ENCODE measurements at places on chromosomes 11 and 22. TPM values are rescaled to one million over a fixed set of nuclear protein-coding genes. Genes with fewer than 3 reads are reported as not detected.

- no peak for DNase-seq
Observed at GRCh38 chr11:69209038-69209350, 53.3 kb downstream of the SMIM38 start.

DNA sequence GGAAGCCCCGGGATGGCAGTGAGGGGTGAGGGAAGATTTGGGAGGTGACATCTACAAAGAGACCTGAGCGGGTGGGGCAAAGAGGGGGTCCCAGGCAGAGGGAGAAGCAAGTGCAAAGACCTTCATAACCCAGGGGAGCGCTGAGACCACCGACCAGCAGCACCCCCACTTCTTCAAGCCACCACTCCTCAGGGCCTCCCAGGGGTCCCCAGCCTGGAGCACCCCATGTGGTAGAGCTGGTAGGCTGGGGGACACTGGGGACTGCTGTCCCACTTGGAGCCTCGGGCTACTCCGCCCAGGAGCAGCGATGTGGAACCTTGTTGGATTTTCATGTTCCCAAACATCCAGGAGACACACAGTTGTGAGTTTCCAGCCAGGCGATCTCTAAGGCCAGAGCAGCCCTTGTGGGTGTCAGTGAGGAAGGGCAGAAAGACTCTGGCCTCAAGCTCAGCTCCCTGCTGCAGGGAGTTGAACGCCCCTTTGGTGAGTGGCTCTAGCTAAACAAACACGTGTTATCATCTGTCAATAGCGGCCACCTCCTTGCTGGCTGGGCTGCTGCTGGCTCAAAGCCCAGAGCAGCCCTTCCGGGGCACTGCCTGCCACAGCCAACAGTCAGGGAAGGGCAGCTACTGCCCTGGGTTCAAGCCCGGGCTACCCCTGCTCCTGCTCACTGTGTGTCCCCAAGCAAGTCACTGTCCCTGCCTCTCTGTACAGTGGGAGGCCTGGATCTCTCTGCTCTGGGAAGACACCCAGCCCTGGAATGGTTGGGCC lies 25.7 kb upstream of the CHKA start:
- no peak for DNase-seq

GRCh38 chr11:8209208-8209807 lies 40.5 kb upstream of the RIC3 start:
- DNase-seq: peak; percentile 37

- DNase-seq: no peak
Observed at GRCh38 chr22:42918500-42918899, 61.4 kb upstream of the ARFGAP3 start.

DNA sequence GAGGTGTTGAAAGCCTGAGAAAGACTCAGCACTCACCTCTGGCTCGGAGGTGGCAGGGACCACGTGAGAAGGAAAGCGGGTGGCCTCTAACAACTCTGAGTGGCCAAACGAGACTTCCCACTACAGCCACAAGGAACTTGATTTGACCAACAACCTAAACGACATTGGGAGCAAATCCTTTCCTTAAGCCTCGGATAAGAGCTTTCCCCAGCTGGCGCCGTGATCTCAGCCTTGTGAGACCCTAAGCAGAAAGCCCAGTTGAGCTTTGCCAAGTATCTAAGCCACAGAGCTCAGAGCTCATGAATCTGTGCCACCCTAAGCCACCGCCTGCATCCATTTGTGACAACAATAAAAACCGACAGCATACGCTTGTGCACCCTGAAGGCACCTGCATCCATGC lies 636.0 kb downstream of the TBC1D22A start:
- no peak for DNase-seq

DNA sequence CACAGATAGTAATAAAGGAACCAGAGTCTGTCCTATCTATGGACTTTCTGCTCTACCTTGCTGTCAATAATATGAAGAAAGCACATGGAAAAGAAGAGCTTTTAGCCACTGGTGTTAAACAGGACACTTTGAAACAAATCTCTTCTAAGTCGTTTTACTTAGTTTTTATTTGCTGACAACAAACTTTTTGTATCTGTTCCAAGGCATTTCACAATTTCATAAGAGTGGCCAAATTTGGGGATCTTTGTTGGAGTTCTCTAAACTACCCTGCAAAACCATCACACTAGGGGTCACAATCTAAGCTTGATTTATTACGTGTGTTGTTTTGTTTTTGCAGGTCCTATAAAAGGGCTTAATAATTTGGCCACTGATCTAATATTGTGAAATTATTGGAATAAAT lies 54.4 kb downstream of the BBOX1 start:
- DNase-seq: no peak

GRCh38 chr22:24191381-24191841 lies 10.1 kb downstream of the SUSD2 start:
- no peak for DNase-seq

DNA sequence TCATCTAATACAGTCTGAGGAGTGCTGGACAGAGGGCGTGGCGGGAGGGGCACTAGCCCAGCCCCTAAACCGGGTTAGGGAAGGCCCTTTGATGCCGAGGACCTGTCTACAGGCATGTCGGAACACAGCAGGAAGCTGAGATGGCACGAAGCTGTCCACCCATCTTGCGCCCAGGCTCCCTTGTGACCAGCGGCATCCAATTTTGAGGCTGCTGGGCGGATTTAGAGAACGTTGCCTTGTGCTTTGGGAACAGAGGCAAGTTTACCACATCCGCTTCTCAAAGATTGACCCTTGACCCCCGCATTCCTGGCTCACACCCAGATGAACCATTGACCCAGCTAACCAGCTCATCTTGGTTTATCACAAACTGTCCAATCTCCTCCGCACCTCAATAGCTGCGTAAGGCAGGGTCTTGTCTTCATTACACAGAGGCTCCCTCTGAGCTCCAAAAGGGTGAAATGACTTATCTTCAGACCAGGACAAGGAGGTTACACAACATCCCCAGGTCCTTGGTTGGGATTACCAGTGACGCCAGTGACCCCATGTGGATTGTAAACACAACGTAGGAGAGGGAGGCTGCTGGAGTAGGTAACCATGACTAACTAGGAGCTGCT lies 4.5 kb downstream of the FAM83F start:
- DNase-seq: no peak

GRCh38 chr11:128052912-128053641 lies 534.3 kb downstream of the ETS1 start:
- DNase-seq: no peak

- DNase-seq: no peak
Observed at GRCh38 chr22:35292786-35293185, 6.9 kb upstream of the TOM1 start.

DNA sequence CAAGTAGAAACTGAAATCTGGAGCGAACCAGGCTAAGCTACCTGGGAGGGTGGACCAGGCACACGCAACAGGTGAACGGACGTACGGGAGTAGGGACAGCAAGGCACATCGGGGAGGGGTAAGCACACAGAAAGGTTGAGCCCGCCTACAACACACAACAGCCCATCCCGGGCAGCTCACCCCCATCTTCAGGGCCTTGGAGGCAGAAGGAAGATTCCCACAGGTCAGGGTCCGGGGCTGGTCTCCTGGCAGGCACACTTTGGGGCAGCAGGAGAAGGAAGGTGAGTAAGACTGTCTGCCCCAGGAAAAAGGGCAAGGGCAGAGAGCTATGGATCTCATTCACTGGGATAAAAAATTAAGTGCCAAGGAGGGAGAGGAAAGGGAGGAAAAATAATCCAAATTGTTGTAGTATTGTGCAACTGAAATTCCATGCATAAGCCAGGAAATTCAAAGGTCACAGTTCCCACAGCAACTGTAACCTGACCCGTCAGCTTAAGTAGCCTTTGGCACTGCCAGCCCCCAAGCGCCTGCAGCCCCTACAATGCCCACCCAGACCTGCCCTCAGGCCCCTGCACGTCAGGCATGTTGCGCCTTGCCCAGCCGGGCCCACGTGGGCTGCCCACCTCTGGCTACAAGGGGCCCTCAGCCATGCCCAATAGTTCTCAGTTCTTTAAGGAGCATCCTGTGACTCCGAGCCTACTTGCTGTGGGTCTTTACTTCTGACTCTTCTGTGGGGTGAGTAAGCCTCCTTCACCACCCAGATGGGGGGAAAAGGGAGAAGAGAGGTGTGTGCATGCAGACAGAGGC lies 51.8 kb downstream of the MICAL3 start:
- DNase-seq: no peak

DNA sequence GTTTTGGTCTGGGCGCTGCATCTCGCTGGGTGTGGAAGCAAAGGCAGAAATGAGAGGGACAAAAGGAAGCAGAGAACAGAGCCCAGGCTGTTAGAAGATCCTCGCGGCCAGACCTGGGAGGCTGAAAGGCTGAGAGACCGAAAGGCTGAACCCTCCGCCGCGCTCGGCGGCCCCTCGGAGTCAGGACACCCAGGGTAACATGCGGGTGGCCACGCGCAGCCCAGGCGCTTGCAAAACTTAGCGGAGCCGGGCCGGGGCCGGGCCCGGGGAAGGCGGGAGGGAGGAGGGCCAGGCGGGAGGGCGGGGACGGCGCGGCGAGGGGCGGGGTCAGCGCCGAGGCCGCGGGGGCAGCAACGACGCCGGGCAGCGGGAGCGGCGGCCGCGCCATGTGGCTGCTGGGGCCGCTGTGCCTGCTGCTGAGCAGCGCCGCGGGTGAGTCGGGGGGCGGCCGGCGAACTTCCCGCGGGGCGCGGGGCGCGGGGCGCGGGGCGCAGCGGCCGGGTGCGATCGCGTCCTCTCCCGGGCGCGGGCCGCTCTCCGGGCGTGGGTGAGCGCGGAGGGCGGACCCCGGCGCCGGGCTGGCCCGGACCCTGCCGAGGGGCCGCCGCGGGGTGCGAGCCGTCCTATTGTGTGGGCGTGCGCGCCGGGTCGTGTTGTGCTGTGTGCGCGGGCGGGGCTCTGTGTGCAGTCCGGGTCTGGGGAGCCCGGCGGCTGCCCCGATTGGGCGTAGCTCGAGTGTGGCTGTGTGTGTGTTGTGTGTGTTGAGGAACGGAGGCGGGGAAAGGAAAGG lies at the start of gene LDLRAD3:
Gene LDLRAD3 (plus strand): TSS at position 350 of the 790 bp plus-strand sequence. CDS start 37 bp downstream, at position 387.
- peak; percentile 45 for DNase-seq

- DNase-seq: no peak
Observed at GRCh38 chr11:14073849-14074476, 111.4 kb downstream of the SPON1 start.

GRCh38 chr11:9839550-9839949 lies 175.7 kb downstream of the SWAP70 start:
- no peak for DNase-seq

DNA sequence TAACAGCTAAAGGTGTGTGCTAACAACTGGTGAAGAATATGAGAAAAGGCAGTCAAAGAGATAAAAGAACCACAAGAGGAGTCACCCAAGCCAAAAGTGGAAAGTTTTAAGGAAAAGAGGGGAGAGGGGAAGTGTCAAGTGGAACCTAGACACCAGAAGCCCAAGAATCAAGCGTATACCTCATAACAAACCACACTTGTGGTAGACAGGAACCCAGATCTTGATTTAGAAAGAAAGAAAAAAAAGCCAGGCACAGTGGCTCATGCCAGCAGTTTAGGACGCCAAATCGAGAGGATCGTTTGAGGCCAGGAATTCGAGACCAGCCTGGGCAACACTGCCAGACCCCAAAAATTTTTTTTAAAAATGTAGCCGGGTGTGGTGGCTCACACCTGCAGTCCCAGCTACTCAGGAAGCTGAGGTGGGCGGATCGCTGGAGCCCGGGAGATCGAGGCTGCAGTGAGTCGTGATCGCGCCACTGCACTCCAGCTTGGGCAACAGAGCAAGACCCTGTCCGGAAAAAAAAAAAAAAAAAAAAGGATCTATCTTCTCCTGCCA lies 877 bp downstream of the SLC25A17 start:
- no peak for DNase-seq

- no peak for DNase-seq
Observed at GRCh38 chr11:116193321-116194131, 579.3 kb downstream of the BUD13 start.

DNA sequence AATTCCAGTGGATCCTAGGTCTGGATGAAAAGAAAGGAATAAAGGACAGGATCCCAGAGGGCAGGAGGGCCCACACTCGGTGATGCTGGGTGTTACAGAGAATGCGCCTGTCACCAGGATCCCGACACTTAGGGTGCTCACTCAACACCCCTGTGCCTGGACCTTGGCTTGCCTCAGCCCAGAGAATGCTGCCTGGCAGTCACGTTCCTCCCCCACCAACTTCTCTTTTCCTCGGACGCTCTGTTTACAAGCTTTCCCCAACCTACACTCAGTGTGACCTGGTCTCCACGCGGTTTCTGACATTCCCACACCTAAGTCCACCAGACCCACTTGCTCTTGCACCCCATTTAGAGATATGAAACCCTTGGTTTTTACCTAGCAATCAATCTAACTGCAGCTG lies 38.0 kb upstream of the ETS1 start:
- DNase-seq: no peak

- DNase-seq: no peak
Observed at GRCh38 chr11:131146827-131147490, 223.5 kb upstream of the NTM start.

The SGSM1 gene
- 0.14 TPM for total RNA-seq

The NUDT8 gene
- 24.6 TPM for total RNA-seq

The FAM180B gene
- total RNA-seq: 0.24 TPM

The CARD18 gene
- not detected for total RNA-seq

The KCTD14 gene
- total RNA-seq: not detected

The SYTL2 gene
- 40.1 TPM for total RNA-seq

The NPAS4 gene
- total RNA-seq: not detected

The FBLN1 gene
- not detected for total RNA-seq
